ENCODE measurements at places on chromosomes 16 and 17.

- DNase-seq: no peak
These were observed 615 bp downstream of the CARMIL2 start for GRCh38 chr16:67645397-67646121.

- no peak for DNase-seq
These were observed 147.9 kb upstream of the NOL11 start for GRCh38 chr17:67569873-67570272.

DNA sequence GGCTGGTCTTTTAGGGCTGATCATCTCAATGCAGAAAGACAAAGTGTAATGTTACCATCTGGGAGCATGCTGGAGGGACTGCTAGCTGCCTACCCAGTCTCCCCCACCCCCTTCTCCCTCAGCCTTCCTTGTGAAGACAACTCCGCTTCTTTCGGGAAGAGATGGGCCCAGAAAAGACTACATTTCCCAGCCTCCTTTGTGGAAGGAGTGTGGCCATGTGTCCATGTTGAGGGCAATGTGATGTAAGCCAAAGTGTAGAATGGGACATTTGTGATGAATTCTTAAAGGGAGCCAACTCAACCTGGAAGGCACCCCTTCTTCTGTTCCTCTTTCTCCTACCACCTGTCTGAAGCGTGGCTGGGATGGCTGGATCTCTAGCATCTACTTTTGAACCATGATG lies 16.3 kb downstream of the ABCC12 start:
- DNase-seq: no peak

GRCh38 chr16:89026121-89026612 lies 49.2 kb upstream of the CBFA2T3 start:
- DNase-seq: no peak

DNA sequence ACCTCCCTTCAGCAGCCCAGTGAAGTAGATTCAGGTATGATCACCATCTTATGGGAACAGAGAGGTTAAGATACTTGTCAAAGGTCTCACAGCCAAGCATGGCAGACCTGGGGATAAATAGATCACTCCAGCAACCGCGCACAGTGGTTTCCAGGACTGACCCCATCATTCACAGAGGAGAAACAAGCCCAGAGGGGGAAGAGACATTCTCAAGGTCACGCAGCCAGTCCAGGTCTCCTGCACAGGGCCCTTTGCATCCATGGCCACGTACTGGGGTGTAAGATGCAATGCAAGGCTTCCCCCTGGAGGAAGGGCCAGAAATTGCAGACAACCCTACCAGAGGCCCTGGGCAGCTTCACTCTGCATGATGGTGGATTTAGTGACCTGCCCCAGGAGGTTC lies 19.9 kb downstream of the TLE7 start:
- DNase-seq: peak; percentile 26

DNA sequence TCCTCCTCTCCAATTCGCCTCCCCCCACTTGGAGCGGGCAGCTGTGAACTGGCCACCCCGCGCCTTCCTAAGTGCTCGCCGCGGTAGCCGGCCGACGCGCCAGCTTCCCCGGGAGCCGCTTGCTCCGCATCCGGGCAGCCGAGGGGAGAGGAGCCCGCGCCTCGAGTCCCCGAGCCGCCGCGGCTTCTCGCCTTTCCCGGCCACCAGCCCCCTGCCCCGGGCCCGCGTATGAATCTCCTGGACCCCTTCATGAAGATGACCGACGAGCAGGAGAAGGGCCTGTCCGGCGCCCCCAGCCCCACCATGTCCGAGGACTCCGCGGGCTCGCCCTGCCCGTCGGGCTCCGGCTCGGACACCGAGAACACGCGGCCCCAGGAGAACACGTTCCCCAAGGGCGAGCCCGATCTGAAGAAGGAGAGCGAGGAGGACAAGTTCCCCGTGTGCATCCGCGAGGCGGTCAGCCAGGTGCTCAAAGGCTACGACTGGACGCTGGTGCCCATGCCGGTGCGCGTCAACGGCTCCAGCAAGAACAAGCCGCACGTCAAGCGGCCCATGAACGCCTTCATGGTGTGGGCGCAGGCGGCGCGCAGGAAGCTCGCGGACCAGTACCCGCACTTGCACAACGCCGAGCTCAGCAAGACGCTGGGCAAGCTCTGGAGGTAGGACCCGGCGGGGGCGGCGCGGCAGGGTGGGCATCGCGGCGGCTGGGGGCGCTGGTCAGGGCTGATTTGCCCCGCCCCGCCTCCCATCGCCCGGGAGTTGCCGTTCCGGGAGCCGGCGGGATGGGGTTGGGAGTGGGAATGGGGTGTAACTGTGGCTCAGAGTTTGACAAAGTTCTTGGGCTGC lies 567 bp downstream of the SOX9 start:
- no peak for DNase-seq

- no peak for DNase-seq
These were observed 83.7 kb downstream of the DNAH17 start for GRCh38 chr17:78493450-78493849.

GRCh38 chr16:49093939-49094338 lies 187.7 kb downstream of the CBLN1 start:
- DNase-seq: no peak

- DNase-seq: no peak
These were observed 170.2 kb upstream of the SALL1 start for GRCh38 chr16:51321251-51321650.

DNA sequence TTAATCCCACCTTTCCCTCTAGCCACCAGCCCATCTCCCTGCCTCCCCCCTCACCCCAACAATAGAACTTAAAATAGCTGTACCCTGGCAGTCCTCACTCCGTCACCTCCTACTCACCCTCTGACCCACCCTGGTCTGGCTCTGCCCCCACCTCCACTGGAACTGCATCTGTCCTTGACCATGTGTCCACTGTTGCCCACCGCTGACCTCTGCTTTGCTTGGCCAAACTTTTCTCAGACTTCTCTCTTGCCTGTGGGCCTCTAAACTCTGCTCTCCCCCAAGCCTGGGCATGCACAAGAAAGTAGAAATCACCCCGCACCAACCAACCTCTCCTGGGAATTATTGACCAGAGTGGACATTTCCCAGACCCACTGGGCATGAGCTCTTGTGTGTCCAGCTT lies 169.8 kb downstream of the WSCD1 start:
- DNase-seq: no peak

DNA sequence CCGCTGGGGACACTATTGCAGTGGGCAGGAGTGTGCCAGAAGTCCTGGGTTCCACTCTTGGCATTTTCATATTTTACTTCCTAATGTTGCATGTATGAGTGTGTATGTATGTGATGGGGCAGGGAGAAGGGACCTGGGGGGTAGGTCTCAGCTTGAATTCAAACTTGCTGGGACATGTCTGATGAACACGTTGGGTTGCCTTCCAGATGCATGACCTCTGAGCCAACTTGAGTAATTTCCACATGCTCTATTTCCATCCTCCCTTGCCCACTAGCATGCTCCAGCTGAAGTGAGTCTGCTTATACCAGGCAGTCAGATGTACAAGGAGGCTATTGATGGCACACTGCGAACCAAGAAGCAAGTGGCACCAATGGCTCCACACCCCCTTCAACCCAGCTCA lies 32.9 kb upstream of the SRSF1 start:
- no peak for DNase-seq

DNA sequence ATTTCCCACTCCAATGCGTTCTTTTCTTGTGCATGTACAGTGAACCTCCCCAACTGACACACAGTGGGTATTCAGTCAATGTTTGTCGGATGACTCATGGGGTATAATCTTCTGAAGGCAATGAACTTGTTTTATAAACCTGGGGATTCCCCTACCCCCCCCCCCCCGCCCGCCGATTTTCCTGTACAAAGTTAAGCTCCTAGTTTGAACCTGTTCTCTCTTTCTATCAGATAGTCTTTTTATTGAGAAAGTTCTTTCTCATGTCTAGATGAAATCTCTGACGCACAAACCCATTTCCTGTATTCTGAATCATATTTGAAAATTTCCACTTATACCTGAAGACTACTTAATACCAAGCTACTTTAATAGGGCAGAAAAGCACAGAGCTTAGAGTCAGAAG lies 338.3 kb downstream of the CA10 start:
- no peak for DNase-seq

- DNase-seq: no peak
These were observed 8.2 kb upstream of the PVALEF start for GRCh38 chr17:81156866-81157805.

- no peak for DNase-seq
These were observed 394.3 kb downstream of the CDH13 start for GRCh38 chr16:83021045-83021444.

- DNase-seq: peak; percentile 96
These were observed 19.0 kb downstream of the ABCC12 start for GRCh38 chr16:48136547-48137360.

- no peak for DNase-seq
These were observed 7.6 kb upstream of the CNP start for GRCh38 chr17:41959030-41959335.

DNA sequence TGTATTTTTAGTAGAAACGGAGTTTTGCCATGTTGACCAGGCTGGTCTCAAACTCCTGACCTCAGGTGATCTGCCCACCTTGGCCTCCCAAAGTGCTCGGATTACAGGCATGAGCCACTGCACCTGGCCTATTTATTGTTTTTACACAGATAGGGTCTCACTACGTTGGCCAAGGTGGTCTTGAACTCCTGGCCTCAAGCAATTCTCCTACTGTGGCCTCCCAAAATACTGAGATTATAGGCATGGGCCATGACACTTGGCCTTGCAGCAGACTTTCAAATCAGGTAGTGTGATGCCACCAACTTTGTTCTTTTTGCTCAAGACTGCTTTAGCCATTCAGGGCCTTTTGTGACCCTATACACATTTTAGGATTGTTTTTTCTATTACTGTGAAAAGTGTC lies 61.7 kb upstream of the INTS2 start:
- no peak for DNase-seq

DNA sequence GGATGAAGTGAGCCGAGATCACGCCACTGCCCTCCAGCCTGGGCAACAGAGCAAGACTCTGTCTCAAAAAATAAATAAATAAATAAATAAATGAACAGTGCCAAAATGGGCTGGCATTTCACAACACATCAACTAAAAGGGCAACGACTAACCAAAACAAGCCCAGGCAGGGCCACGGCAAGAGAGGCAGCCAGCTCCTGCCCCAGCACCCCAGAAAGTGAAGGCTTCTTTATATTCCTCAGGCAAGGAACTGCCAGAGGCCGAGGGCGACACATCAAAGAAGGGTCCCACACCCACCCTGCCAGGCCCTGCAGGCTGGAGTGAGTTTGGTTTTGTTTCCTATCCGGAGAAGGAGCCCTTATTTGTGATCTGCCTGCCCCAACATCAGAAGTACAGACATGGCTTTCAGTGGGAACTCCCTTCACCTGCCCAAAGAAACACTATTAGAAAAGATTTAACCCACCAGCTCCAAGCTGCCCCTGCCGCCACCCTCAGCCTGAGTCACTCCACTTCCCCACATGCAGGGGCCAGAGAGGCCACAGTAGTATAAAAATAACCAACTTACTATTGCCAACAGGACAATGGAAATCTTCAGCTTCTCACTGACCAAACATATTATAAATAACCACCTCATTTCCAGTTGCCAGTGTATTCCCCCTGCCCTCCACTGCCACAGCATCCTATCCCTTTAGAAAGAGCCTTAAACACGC lies 8.0 kb downstream of the FBXO31 start:
- peak; percentile 63 for DNase-seq

DNA sequence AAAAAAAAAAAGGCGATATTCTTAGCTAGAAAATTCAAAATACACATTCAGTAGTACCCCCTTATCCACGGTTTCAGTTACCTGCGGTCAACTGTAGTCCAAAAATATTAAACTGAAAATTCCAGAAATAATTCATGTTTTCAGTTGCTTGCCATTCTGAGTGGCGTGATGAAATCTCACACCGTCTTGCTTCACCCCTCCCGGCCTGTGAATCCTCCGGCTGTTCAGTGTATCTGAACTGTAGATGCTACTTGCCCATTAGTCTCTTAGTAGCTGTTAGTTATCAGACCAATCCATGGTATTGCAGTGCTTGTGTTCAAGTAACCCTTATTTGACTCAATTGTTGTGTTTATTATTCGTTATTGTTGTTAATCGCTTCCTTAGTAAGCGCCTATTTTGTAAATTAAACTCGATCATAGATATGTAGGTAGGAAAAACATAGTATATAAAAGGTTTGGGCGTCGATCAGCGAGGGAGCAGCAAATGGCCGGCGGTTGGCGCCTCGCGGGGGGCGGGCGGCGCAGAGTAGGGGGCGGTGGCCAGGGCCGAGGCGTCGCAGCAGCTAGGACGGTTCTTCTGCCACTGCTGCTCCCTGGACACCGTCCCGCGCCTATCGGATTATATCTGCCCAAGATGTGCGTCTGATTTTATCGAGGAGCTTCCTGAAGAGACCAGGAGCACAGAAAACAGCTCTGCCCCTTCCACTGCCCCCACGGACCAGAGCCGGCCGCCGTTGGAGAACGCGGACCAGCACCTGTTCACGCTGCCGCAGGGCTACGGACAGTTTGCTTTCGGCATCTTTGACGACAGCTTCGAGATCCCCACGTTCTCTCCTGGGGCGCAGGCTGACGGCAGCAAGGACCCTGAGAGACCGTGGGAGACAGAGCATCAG lies 39.8 kb upstream of the AKAP1 start:
- DNase-seq: no peak

GRCh38 chr16:70715055-70715858 lies 29.4 kb upstream of the MTSS2 start:
- DNase-seq: peak; percentile 89

DNA sequence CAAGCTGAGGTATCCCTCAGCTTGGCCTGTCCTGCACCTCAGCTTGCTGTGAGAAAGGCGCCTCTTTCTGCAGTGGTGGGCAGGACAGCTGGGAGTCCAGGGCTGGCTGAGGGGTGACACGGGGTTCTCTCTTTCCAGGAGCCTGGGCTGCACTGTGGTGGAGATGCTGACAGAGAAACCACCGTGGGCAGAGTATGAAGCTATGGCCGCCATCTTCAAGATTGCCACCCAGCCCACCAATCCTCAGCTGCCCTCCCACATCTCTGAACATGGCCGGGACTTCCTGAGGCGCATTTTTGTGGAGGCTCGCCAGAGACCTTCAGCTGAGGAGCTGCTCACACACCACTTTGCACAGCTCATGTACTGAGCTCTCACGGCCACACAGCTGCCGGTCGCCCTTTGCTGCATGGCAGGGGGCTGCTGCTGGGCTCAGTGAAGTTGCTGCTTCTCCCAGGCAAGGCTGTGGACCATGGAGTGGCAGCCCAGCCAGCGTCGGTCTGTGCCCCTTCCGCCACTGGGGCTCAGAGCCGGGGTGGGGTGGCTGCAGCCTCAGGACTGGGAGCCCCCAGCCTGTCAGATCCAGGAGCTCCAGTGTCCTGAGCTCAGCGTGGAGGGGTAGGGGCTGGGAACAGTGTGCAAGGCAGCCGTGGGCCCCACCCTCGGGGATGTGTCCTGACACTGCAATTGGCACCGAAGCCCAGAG lies 6.4 kb downstream of the LIMD2 start:
- no peak for DNase-seq

DNA sequence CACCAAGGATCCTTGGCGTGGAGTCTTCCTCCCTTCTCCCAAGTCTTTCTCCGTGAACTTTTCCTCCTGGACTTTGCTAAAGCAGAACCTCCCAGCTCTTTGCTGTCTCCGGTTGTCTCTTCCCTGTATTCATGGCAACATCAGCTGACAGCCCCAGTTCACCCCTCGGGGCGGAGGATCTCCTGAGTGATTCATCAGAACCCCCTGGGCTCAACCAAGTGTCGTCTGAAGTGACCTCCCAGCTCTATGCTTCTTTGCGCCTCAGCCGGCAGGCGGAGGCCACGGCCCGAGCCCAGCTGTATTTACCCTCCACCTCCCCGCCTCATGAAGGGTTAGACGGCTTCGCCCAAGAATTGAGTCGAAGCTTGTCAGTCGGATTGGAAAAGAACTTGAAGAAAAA lies 943 bp downstream of the CNTROB start:
- DNase-seq: no peak

GRCh38 chr17:2400877-2401425 lies at the start of gene MNT:
TSS of gene MNT (minus strand) at chr17:2401060. CDS start at chr17:2400712, 348 bp downstream.
- DNase-seq: peak; percentile 92
